ENCODE measurements at places on chromosomes 13 and 19.

DNA sequence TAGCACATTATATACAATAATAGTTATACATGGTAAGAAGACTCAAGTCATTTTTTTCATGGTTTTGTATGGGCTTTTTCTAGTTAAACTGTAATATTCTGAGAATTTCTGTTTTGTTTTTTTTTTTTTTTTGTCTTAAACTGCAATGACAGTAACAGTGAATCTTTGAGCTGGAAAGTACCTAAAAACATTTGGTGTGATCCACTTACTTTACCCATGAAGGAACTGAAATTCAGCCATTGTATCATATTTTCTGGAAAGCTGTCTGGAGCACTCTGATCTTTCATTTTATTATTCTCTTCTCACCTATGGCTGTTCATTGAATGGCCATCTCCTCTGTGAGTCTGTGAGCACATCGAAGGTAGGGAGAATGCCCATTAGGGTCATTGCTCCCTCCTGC is 37.8 kb downstream of the MYO16 start:
- DNase-seq = no peak

DNA sequence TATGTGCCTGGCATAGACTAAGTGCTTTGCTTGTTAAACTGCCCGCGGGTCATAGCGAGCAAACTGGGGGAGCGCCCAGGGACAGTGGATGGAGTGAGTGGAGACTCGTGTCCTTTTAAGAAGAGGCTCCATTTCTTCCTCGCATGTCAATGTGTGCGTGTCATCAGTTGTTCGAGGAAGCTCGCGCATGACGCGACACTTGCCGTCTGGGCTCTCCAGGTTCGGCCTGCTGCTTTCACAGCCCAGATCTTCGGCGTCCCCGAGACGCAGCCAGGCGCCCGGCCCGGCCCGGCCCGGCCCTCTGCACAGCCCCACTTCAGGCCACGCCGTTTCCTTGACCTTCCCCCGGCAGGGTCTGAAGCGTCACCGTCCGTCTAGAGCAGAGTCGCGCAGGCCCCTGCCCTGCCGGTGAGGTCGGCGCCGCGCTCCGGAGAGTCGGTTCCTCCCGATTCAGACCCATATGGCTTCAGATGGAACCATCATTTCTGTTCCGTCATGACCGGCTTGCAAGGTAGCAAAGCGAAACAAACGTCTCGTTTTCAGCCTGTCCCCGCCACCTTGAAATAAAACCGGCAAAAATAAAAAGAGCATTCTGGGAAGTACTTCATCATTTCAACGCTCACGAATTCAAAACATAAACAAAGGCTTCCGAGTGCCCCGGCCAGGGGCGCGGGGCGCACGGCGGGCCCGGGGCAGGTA is 599 bp upstream of the ARHGEF7 start:
- no peak for DNase-seq

GRCh38 chr19:54254195-54254906 is 2.7 kb downstream of the LILRB5 start:
- DNase-seq = no peak

DNA sequence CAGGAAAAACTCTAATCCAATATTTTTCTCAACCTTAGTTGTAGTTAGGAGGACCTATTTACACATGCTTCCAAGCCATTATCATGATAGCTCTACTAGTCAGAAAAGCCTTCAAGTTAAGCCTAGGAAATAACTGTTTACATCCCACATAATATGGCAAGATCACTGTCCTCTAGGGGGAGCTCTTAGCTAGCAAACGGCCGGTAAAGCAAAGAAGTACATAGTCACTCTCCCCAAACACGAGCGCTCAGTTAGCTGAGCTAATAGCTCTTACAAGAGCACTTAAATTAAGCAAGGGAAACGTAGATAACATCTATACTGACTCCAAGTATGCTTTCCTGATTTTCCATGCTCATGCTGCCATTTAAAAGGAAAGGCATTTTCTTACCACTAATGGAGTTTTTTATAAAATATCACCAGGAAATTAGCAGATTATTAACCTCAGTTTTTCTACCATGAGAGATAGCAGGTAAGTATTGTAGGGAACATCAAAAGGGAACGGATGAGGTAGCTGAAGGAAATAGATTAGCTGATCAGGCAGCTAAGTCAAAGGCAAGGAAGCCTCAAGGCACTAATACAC is 100.6 kb upstream of the PABPC3 start:
- peak; percentile 45 for DNase-seq

DNA sequence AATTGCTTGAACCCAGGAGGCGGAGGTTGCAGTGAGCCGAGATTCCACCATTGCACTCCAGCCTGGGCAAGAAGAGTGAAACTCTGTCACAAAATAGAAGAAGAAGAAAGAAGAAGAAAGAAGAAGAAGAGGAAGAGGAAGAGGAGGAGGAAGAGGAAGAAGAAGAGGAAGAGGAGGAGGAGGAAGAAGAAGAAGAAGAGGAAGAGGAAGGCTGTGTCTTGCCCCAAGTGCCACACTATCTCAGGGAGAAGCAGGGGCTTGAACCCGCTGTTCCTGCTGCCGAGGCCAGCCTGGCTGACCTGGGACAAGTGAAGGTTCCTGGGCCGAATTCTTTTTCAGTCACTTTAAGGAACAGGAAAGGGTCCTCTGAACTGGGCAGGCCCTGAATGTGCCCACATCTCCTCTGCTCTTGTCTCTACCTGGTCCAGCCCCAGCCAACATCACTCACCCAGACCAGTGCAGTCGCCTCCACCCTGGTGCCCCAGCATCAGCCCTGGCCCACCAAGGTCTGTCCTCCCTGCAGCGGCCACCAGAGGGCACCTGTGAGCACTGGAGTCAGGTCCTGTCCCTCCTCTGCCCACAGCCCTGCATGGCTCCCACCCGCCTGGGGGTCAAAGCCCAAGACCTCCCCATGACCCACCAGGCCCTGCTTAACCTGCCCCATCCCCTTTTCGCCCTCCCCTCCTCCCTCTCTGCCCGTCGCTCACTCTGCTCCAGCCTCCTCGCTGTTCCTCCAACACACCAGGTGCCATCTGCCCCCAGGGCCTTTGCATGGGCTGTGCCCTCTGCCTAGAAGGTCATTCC is 20.0 kb downstream of the TICAM1 start:
- DNase-seq = peak; percentile 87

GRCh38 chr19:6069268-6069791 is 41.0 kb downstream of the RFX2 start:
- no peak for DNase-seq

GRCh38 chr19:56144376-56144775 is 3.3 kb downstream of the ZNF444 start:
- DNase-seq = no peak

- DNase-seq = no peak
Measured at GRCh38 chr19:17105556-17105955, 30.0 kb downstream of the MYO9B start.

- no peak for DNase-seq
Measured at GRCh38 chr13:75581874-75582640, 32.5 kb downstream of the UCHL3 start.

GRCh38 chr13:113404366-113404722 is 40.4 kb upstream of the GRTP1 start:
- no peak for DNase-seq

- DNase-seq = no peak
Measured at GRCh38 chr13:70945506-70945905, 837.3 kb upstream of the KLHL1 start.

GRCh38 chr19:41363371-41363752 is 587 bp downstream of the B9D2 start:
- no peak for DNase-seq

DNA sequence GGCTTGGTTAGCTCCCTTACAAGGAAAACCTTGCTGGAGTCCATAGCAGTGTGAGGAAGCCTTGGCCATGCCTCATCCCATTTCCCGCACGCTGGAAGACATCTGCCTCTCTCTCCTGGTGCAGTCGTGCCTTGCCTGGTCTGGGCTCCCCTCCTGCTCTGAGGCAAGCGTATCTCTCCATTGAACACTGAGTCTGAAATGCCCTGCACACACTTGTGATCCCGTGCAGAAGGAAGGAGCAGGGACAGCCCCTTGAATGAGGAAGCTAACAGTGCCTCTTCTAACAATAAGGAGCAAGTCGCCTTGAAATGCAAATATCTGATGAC is 407 bp upstream of the ZNF440 start:
- DNase-seq = no peak

DNA sequence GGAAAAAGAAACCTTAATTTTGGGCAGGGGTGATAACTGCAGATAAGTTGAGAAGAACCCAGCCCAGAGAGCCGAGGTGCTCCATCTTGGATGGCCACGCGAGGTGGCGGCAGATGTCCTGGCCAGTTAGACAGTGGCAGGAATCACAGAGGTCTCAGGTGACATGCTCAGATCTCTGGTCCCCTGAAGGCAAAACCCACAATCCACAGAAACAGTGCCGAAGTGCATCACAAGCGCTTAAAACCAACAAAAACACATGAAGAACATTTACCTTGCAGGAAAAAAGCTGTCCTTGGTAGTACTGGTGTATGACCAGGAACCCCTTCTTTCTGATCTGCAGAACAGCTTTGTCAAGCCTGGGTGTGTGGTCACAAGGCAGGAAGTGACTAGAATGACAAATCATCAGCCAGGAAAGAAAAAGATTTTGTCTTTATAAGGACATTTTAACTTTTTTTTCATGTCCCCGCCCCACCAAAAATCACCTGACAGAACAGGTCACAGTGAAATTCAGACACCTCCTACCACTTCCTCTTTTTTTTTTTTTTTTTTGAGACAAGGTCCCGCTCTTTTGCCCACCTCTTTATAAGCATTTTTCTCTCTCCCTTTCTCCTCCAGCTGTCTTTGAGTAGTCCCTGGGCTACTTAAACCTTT is at the start of gene LCP1:
Gene LCP1 (minus strand): TSS at position 338 of the 651 bp plus-strand sequence. CDS start 22,515 bp downstream, outside the sequence.
- peak; percentile 71 for DNase-seq

- no peak for DNase-seq
Measured at GRCh38 chr13:50908371-50908770, 1.2 kb upstream of the RNASEH2B start.

DNA sequence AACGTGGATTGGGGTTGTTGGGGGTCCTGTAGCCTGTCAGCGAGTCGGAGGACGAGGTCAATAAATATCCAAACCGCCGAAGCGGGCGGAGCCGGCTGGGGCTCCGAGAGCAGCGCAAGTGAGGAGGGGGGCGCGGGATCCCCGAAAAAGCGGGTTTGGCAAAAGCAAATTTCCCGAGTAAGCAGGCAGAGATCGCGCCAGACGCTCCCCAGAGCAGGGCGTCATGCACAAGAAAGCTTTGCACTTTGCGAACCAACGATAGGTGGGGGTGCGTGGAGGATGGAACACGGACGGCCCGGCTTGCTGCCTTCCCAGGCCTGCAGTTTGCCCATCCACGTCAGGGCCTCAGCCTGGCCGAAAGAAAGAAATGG is 754 bp upstream of the SIX5 start:
- DNase-seq = peak; percentile 52

- DNase-seq = no peak
Measured at GRCh38 chr13:50783717-50784290, 59.7 kb downstream of the DLEU7 start.

DNA sequence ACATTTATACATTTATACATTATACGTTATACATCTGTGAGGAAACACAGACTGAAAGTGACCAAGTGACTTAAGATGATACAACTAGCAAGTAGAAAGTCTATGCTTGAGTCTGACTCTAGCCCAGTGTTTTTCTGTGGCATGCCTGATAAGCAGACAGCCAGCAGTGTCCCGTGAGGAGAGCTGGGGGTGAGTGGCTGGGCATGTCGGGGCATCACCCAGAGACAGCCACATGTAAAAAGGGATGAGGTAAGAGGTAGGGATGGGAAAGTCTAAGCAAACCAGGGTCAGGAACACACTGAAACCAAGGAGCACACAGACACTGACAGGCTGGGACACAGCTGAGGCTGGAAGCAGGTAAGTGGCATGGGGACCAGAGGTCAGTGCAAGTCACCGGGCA is 333.2 kb downstream of the FOXO1 start:
- no peak for DNase-seq

GRCh38 chr13:43751624-43752023 is 35.1 kb downstream of the ENOX1 start:
- no peak for DNase-seq

DNA sequence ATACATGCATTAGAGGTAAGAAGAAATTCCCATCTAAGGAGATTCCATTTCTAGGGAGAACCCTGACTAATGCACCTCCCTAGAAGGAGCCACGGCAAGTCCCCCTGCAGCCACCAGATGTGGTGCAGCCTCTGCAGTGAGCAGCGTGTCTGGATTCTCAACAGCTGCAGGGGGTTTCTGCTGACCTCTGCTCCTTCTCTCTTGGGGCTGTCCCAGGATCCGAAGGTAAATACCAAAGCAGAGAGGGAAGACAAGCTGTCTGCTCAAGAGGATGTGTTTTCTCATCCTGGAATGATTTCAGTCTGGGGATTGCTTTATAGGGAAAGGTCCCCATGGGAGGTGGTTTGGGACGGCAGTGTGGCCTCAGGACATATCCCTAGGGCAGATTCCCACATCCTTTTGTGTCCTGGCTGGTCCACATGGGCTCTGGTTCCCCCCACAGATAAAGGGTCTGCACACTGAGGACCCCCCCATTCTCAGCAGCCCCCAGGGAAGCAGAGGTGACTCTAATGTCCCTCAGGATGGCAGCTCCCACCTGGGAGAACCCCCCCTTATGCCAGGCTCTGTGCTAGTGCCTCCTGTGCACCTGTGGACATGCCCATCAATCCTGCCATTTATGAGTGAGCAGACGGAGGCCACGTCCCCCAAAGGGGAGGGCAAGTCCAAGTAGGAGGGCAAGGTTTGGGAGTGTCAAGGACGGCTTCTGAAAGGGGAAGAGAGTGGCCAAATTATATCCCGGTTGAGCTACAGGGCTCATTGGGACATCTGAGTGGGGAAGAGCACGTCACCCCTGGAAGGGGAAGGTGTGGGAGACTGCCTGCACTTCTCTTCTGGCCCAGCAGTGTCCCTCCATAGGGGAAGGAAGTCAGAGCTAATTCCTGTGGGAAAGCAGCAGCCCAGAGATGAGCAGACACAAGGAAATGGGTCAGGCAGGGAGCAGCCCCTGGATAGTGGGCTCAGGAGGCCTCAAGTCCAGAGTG is 10.2 kb upstream of the OR10H5 start:
- DNase-seq = no peak

DNA sequence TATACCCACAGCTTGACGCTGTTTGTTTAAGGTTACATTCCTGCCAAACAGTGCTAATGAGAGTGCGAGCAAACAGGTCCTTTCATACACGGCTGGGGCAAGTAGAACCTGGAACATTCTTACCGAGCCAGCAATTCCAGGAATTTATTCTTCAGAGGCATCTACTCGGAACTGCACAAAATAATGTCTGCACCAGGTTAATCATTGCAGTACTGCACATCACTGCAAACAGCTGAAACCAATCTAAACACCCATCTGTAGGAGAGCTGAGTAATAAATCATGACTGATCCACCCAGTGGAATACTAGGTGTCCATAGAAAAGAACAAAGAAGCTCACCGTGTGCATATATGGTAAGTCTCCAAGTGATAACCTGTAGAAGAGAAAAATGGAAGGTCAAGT is 1.2 kb upstream of the ZNF579 start:
- DNase-seq = no peak

DNA sequence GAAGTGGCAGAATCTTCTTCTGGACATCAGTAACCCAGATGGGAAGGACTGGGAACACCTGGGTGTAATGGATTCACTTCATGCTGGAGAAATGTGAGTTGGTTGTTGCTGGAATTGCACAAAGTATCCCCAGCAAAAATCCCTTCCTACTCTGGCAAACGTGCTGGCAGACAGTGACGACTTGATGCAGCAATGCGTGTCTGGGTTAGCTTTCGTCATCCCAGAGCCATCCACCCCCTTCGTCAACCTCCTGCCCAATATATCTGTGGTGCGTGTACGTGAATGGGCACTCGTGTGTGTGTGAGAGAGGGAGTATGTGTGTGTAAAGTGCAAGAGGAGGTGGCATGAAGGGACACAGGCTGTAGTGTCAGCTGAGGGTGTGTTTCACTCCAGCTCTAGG is 70.9 kb downstream of the TM9SF2 start:
- DNase-seq = no peak

GRCh38 chr13:26583662-26584061 is 26.2 kb downstream of the WASF3 start:
- no peak for DNase-seq
